ENCODE measurements at places on chromosomes 4 and X.

GRCh38 chrX:18888281-18888680 is 95.6 kb downstream of the PHKA2 start:
- no peak for DNase-seq

GRCh38 chr4:101191302-101192098 is 155.8 kb downstream of the PPP3CA start:
- DNase-seq = no peak

- DNase-seq = no peak
These were observed 664.8 kb downstream of the PCDH18 start for GRCh38 chr4:136867465-136867864.

DNA sequence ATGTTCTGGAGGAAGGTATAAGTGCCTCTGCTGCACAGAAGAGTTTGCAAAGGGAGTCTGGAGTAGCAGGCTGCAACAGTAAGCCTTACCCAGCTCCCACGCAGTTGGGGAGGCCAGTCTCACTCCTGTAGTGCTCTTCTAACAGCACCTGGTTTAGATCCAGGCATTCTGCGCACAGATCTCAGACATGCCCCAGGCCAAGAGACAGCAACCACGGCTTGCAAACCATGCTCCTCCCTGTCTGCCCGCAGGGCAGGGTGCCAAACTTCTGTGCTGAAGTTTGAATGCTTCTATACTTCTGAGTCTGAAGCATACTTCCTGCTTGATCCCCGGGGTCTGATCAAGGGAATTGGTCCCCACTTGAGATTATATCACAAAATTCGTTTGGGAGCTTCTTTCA is 106.3 kb downstream of the LINC00632 start:
- DNase-seq = no peak

GRCh38 chr4:185567381-185568376 is 32.4 kb upstream of the PDLIM3 start:
- no peak for DNase-seq

Measured in activated CD8-positive, alpha-beta memory T cell treated with anti-CD3 and anti-CD28 coated beads for 48 hours (primary cell).